ENCODE measurements at places on chromosomes 1 and 21. TPM values are rescaled to one million over a fixed set of nuclear protein-coding genes. Genes with fewer than 3 reads are reported as not detected.

The HTR1D gene
- 0.45 TPM for polyA plus RNA-seq

The SPRR3 gene
- polyA plus RNA-seq = 0.09 TPM

The PLD5 gene
- 7.4 TPM for polyA plus RNA-seq

The OR6K3 gene
- not detected for polyA plus RNA-seq

The FCRL5 gene
- polyA plus RNA-seq = not detected

The PCBP3 gene
- 0.05 TPM for polyA plus RNA-seq

The RIPK4 gene
- 21.0 TPM for polyA plus RNA-seq

The NEGR1 gene
- polyA plus RNA-seq = 0.19 TPM

The MTARC2 gene
- polyA plus RNA-seq = 2.1 TPM

The S100A3 gene
- 46.1 TPM for polyA plus RNA-seq

The RAB42 gene
- 0.10 TPM for polyA plus RNA-seq

The GPR25 gene
- not detected for polyA plus RNA-seq

The AMY1C gene
- polyA plus RNA-seq = not detected

The AADACL3 gene
- polyA plus RNA-seq = not detected

The OR2T11 gene
- not detected for polyA plus RNA-seq

The E2F2 gene
- polyA plus RNA-seq = 0.44 TPM

The S100A7A gene
- polyA plus RNA-seq = not detected

The GBP7 gene
- not detected for polyA plus RNA-seq

The ASCL5 gene
- polyA plus RNA-seq = not detected

The GPA33 gene
- polyA plus RNA-seq = not detected

DNA sequence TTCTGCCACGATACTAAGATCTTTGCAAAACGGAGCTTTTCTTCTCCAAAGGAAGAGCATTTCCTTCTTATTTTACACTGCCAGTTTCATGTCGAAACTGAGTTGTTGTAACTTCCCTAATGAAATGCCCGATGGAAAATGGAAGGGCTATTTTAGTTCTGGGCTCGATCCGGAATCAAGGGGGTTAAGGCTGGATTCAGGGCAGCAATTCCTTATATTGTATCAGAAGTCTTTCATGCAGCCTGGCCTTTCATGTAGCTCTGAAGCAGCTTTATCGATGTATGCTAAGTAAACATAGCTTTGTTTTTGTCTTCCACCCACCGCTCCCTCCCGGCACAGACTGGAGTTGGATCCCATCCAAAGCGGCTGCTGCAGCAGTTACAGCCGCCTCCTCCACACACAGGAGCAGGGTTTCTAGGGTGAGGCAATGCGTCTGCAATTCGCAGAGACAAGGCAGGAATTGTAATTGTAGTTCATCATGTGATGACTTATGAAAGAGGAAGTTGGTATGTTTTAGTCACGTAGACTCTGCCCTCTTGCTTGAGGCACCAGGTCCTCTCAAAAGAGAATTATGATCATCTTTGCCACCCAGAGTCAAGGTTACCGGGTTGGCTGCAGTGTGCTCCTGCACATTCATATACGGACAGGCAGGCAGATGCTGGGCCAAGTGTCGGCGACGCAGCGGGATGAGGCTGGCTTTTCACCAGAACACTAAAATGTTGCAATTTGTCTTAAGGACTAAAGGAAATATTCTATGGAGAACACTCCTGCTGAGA is 2.6 kb upstream of the IRF2BP2 start:
- peak; percentile 100 for DNase-seq

DNA sequence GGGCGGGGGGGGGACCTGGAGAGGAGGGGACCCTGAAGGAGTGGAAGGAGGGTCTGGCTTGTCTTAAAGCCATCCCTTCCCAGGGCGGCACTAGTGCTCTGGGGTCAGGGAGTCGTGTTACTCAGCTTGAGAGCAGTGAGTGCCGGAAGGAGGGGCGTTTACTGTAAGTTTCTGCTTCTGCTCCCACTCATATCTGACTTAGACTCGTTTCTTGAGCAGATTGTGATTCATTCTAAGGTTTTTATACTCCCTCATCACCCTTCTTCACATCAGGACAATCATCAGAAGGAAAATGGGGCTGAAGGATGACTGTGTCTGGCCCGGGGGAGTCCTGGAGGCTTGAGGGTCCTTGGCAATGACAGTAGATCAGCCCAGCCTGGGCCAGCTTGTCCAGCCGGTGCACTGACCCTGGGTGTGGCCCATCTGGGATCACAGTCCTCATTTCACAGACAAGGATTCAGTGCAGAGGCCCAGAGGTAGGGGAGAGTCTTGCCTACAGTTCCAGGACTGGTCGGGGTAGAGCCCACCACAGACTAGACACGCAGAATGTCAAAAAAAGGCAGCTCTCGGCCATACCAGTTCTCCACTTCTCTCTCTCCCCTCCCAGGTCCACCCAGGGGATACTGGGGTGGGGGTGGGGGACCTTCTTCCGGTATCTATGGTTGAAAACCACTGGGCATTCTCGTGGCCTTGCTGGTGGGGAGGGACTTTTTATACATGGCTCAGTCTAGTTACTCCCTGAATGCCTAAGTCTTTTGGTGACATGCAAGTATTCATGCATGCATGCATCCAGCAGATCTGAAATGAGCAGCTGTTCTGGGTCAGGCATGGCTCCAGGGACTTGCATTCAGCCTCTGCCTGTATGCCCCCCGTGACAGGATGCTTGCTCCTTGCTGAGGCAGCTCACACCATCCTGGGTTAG is 5.1 kb downstream of the TNFRSF8 start:
- no peak for DNase-seq

GRCh38 chr1:15994590-15995351 is 9.3 kb upstream of the SRARP start:
- peak; percentile 40 for DNase-seq

DNA sequence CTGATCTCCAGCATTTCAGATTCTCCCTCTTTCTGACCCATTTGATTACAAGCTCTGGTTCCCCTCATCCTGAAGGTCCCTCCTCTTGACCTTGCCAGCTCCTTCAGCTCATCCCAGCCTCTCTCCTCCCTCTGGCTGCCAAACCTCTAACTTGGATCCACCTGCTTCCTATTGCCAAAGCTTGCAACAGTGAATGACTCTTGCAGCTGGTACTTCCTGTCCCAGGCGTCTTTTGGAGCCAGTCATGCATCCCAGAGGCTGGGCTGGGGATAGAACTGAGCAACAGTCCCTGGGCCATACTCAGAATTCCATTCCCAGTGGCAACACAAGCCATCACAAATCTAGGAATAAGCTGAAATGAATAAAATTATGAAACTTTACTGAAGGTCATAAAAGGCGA is 27.7 kb upstream of the SPOCD1 start:
- DNase-seq = peak; percentile 41

DNA sequence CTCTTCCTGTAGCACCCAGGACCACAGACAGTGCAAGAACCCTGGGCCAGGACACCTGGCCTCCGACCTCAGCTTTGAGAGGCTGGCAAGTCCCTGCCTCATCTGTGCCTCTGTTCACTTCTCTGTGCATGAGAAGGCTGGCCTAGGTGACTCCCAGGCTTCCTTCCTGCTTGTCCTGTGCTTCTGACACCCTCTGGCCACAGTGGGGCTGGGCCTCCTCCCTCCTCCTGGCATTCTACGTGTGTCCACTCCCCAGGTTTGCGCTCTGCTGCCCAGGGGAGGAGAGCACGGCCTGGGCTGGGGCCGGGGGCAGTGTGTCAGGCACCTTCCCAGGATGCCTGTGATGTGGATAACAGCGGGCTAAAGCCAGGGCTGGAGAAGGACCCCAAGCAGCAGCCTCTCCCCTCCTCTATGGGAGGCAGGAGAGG is 30.3 kb upstream of the PKP1 start:
- DNase-seq = no peak

GRCh38 chr1:103516693-103517092 is 8.8 kb upstream of the RNPC3 start:
- DNase-seq = peak; percentile 85

- DNase-seq = no peak
Measured at GRCh38 chr21:32112195-32112594, 166.7 kb downstream of the MIS18A start.

- no peak for DNase-seq
Measured at GRCh38 chr1:11429226-11429625, 49.7 kb upstream of the DISP3 start.

GRCh38 chr1:212728606-212729005 is 29.0 kb upstream of the BATF3 start:
- DNase-seq = no peak

GRCh38 chr1:226029568-226030225 is 30.6 kb upstream of the SDE2 start:
- DNase-seq = no peak

DNA sequence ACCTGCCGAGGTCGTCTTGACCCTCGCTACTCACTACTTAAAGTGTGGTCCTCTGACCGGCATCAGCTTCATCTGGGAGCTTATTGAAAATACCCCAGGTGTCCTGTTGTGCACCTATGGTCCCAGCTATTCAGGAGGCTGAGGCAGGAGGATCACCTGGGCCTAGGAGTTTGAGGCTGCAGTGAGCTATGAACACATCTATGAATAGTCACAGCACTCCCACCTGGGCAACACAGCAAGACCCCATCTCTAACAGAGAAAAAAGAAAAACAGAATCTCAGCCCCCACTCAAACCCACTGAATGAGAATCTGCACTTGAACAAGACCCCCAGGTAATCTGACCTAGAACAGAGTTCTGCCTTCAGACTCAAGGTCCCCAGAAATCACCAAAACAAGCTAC is 8.7 kb upstream of the OLIG1 start:
- DNase-seq = no peak

- peak; percentile 55 for DNase-seq
Measured at GRCh38 chr1:180167721-180168467, 13.2 kb downstream of the QSOX1 start.

DNA sequence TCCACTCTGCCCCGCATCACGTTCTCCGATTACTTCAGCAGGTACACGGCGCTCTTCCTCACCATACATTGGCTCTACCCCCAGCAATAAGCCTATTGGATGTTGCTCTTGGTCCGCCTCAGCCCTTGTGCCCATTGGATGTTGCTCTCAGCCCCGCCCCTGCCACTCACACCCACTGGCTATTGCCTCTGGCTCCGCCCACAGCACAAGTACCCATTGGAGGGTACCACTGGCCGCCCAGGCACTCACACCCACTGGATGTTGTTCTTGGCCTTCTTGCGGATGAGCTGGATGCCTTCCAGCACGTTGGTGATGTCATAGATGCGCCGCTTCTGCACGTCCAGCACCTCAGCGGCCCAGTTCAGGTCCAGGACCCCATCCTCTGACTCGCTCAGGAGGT is 9.4 kb downstream of the E2F2 start:
- no peak for DNase-seq

GRCh38 chr1:50430010-50430405 is 6.8 kb upstream of the DMRTA2 start:
- peak; percentile 26 for DNase-seq

GRCh38 chr1:84611796-84612195 is 37.6 kb upstream of the CTBS start:
- DNase-seq = peak; percentile 20

GRCh38 chr1:59502009-59502691 is 205.3 kb downstream of the FGGY start:
- peak; percentile 66 for DNase-seq

GRCh38 chr1:79074975-79075374 is 68.4 kb upstream of the ADGRL4 start:
- peak; percentile 41 for DNase-seq

GRCh38 chr1:154431586-154432373 is 26.6 kb downstream of the IL6R start:
- peak; percentile 99 for DNase-seq

DNA sequence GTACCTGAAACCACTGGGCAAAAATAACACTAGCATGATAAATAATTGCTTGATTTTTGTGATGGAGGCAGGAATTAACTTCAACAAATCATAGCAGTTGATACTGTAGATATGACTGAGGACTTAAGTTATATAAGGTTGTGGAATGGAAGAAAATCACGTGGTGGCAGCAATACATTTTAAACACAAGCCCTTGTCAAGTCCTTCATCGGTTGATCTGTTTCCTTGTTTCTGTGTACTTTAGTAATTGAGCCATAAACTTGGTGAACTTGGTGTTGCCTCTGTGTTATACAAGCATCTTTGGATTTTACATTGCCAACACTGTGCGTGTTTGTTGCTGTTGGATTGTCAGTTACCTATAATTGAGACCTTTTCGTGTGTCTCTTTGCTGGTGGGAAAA is 114.4 kb downstream of the CAMTA1 start:
- no peak for DNase-seq

DNA sequence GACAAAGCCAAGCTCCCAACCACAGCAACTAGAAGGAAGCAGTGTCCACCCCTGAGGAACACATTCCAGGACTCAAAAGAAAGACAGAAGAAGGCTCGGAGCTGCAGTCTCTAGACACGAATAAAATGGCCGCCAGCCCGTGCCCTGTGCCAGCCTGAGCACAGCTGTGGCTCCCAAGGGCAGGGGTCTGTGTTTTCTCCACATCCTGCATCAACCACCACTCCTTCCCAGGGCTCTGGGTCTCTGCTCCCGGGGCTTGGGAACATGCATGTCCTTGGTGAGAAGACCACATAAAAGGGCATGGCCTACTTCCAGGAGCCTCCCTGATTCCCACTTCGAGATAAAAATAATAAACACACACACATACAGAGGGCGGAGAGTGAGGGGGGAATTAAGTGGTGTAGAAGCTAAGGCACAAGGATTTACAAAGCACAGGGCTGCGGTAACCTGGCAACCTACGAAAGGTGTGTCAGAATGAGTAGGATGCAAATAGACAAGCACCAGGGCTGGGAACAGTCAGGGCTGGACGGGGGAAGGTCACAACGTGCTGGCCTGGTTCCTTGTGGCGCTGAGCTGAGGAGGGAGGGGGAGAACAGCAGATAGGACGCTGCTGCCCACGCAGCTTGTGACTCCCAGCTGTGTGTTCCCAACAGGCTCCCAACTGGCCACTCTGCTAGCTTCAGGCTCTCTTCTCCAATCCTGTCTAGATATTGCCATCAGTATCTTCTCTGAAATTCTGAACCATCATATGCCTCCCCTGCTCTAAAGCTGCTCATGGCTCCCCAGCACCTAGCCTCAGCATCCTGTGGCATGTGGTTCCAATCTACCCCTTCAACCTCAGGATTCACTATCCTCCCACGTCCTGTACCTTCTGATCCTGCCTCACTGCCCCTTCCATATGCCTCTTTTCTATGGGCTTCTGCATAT is 72.5 kb downstream of the CD34 start:
- no peak for DNase-seq

DNA sequence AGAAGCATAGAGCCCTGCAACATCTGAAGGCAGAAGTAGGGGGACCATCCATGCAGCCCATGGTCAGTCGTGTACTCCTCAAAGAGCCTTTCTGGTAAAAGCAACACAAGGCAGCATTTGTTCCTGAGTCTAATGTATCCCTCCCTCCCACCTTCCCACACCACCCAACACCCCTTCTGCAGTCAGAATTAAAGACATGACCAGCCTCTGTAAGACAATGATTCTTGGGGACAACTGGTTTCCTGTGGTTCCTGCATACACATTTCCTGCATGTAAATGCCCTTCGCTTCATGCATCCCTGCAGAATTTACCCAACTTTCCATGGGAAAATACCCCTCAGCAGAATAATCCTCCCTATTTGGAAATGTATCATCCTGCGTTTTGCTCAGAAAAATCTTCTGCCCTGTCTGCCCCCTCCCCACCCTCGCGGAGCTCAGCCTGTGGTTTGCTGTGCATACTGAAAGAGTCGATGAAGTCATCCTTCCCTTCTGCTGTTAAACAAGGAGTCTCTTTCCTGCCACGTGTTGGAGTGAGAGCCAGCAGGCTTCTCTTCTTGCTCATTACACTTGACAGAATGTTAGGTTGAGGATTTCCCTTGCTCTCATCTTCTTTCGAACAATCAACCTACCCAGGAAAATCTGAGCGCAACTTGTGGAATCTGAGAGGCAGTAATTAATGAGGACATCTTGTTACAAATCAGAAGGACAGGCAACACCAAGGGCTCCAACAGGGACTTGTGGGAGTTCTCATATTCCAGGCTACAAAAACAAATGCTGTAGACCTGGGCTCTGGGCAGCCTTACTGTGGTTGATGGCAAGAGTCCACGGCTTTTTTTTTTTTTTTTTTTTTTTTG is 4.7 kb downstream of the TNN start:
- peak; percentile 35 for DNase-seq

- DNase-seq = no peak
Measured at GRCh38 chr21:43575473-43575844, 83.8 kb downstream of the HSF2BP start.

Measured in mammary epithelial cell (primary cell).